ENCODE measurements at places on chromosomes 3 and 15.

- no peak for DNase-seq
These were observed 41.0 kb downstream of the GOLGA6A start for GRCh38 chr15:74041311-74041756.

DNA sequence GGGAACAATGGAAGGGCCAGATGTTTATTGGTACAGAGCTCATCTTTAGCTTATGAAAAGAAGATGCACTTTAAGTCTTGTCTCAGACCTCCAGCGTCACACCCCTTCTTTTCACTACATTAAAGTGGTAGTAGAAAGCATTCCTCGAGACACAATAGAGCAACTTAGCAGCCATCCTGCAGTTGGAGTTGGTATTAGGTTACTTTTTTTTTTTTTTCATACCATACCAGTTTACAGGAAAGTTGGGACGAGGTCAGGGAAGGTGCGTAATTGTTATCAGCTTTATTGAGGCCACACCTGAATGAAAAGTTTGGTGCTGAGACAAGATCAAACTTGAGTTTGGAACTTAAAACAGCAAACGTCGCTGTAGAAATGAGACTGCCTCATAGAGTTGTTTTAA lies 203.8 kb downstream of the SOX2 start:
- no peak for DNase-seq

GRCh38 chr3:109023656-109024254 lies 70.1 kb upstream of the GUCA1C start:
- DNase-seq: no peak

DNA sequence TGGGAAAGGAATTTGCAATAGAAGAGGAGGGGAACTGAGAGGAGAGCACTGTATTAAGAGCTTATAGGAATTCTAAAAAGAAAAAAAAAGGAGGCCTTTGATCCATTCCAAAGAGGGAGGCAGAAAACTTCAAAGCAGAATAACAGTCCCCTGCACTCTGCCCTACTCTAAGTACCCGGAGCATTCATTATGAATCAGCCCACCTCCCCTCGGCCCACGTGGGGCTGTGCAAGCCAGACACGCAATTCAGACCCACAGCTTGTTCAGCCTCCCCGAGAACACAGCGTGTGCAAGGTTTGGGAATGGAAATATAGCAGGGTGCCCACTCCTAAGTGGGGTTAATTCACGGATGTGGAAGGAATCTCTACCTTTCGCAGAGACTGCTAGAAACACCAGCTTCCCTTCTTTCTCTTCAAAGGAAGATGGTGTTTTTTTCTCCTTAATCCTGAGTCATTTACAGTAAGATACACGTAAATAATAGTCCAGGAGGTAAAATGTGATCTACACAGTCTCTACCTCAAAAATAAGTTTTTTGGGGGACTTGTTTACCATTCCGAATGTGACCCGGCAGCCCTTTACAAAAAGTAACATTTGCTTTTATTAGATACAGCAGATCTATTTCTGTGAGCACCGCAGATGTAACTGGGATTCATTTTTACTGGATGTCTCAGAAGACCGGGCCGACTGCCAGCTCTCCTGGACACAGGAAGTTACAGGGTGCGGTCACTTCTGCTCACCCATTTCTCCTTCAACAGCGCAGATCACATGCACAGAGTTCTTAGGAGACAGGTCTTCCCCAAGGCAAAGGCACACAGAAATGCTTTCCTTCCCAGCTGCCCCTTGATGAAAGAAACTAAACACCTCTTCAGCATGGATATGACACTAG lies 768.5 kb upstream of the CFAP20DC start:
- DNase-seq: no peak

- DNase-seq: no peak
These were observed 581.4 kb upstream of the TBL1XR1 start for GRCh38 chr3:177778633-177779032.

GRCh38 chr15:77615472-77615871 lies 17.2 kb downstream of the LINGO1 start:
- DNase-seq: no peak

- DNase-seq: no peak
These were observed 2.2 kb downstream of the IGF1R start for GRCh38 chr15:98650417-98651035.

GRCh38 chr3:29758108-29758433 lies 477.2 kb downstream of the RBMS3 start:
- no peak for DNase-seq

DNA sequence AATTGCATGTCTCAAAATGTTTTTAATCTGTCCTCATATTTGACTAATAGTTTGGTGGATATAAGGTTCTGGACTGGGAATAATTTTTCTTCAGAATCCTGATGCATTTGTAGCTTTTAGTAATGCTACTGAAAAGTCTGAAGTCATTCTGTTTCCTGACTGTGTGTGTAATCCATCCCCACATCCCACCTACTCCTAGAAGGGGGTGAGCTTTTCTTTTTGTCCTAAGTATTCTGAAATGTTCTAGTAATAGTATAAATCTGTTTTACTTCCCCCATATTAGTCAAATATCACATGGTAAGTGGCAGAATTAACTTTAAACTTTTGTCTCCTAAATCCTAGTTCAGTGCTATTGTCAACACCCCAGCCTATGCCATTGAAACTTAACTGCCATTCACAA lies 162.8 kb downstream of the GREM1 start:
- no peak for DNase-seq

- DNase-seq: no peak
These were observed 35.9 kb downstream of the SLC12A1 start for GRCh38 chr15:48242015-48242414.

DNA sequence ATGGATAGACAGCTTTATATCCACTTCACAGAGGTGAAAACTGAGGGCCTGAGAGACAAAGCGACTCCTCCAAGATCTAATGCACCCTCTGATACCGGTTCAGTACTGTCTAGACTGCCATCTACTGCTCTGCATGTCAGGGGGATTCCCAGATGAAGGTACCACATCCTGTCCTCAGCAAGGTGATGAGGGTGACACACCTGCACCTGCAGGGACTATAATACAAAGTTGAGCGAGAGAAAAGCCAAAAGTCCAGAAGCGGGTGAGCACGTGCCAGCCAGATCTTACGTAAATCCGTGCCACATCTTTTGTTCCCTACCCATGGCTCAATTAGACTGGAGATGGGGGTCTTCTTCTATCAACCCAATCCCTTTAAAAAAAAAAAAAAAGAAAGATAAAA lies 32.4 kb upstream of the HES1 start:
- DNase-seq: no peak

DNA sequence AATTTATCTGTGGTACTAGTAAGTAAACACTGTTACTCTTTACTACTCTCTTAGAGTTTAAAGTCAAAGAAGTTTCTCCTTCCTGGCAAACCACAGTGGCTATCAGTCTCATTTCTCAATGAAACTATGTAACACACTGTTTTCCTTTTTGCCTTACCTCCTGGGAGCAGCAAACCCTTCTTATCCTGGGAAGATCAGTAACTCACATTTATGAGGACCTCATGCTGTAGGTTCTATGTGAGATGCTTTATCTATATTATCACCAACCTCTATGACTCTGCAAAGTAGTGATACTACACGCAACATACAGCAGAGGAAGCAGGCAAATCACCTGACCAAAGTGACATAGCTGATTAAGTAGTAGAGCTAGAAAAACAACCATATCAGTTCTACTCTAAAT lies 35.3 kb downstream of the PBRM1 start:
- DNase-seq: no peak

DNA sequence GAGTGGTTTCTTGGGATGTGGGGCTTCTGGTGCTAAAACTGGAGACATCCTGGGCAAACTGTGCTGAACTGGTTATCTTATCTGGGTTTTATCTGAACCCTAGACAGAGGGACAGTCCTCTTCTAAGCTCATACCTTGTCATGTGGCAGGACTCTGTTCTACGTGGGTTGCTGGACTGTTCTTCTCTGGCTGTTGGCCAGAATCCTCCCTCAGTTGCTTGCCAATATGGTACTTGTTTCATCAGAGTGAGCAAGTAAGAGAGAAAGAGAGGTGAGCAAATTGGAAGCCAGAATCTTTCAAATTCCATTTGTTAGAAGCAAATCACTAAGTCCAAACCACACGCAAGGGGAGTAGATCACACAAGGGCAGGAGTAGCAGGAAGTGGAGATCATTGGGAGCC lies 291.5 kb upstream of the TBL1XR1 start:
- DNase-seq: no peak

- DNase-seq: no peak
These were observed 373.4 kb downstream of the NLGN1 start for GRCh38 chr3:173770796-173771573.

DNA sequence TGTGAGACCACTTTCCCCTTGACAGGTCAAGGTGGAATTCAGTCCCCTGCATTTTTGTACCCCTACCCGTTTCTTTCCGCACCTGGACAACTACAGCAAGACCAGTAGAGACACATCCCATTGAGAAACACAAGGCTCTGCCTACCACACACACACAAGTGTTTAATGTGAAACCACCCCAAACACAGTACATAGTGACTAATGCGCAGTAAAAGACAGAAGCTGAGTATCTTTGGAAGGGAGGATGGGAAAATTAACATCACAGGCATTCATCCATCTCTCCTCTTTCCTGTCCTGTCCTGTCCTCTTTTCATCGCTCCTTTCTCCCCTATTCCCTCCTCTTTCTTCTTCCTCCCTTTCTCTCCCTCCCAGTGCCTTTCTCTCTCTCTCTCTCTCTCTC lies 64.8 kb downstream of the SCN11A start:
- no peak for DNase-seq

DNA sequence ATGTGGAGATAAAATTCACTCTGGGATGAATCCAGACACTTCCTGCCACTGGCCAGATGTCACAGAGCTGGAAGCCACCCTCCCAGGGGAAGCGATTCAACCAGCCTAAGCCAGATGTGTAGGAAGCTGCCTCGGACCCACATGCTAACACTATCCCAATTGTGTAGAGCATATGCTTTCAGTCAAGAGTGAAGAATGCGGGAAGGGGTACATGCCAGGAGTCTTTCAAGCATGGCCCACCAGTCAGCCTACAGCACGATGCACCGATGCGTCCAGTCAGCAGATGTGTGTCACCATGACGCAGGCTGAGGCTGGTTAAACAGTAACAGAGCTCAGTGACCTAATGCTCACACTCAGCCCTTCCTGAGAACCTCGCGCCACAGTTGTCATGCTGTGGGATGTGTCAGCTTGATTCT lies 38.8 kb upstream of the BNC1 start:
- DNase-seq: no peak

GRCh38 chr3:120604382-120604781 lies 8.2 kb downstream of the NDUFB4 start:
- DNase-seq: no peak

DNA sequence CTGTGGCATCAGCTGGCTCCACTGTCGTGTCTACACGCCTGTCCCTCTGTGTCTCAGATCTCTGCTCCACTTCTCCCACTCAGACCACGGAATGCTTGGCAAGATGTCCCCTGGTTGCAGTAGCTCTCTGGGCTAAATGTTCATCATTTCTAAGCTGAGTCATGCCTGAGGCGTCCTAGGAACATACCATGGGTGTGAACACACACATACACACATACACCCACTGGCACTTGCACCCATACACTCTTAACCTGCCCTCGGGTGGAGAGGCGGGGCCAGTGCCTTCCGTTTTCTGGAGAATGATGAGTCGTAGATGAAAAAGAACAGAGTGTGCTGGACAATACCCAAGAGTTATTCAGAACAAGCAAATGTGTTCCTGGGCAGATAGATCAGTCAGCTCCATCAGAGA lies 72.4 kb downstream of the SENP2 start:
- DNase-seq: no peak

GRCh38 chr15:87263296-87263695 lies 993.2 kb downstream of the NTRK3 start:
- no peak for DNase-seq

DNA sequence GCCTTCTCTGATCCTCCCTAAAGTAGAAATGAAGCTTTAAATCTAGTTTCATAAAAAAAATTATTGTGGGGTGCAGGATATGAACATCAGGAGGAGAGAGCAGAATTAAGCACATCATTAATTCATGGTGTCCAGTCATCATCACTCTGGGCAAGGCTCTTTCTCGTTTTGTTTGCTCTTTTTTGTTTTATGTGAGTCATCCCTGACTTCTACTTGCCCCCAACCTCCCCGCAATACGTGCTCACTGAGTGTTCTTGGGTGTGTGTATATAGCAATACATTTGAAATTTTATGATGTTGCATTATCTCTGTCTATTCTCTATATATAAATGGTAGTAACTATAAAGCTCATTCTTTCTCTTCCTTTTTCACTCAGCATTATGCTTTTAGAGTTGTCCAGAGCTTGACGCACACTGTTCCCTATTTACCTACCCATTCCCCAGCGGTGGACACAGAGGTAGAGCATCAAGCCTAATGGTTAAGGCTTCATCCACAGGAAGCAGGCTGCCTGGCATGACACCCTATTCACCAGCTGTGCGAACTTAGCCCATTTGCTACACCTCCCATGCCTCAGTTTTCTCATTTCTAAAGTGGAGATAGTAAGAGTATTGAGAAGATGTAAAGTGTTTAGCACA lies 72.3 kb downstream of the CD200R1L start:
- no peak for DNase-seq

DNA sequence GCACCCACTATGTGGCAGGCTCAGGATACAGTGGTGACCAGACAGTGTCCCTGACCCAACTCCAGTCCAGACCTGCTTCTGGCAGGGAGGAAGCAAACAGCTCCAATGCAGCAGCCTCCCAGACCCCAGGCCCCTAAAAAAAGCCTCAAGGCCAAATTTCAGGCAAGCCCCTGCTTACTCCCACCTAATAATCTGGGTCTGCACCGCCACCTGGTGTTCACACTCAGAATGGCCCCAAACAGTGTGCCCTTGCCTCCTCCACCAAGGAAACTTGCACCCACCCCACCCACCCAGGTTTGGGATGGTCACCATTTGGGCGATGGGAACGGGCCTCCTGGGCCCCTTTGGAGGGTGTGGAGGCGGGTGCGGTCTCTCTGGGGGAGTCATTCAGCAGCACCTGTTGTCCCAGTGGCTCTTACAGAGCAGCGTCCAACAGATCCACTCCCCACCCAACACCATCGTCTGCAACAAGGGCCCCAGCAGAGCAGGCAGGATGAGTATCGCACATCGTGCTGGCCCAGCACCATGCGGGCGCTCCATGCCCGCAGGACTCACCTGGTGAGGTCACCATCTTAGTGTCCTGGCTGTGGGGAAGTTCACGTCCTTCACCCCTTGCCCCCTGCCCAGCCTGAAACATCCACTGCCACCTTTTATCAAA lies 17.3 kb downstream of the C3orf18 start:
- DNase-seq: peak; percentile 80

All from type B pancreatic cell (in vitro differentiated cells).